ENCODE measurements at places on chromosomes 16 and 17. TPM values are rescaled to one million over a fixed set of nuclear protein-coding genes. Genes with fewer than 3 reads are reported as not detected.

The CACNG3 gene
- polyA plus RNA-seq = not detected

The KRT39 gene
- polyA plus RNA-seq = not detected

The CHST6 gene
- not detected for polyA plus RNA-seq

The RCVRN gene
- polyA plus RNA-seq = 1.1 TPM

The OR4D1 gene
- not detected for polyA plus RNA-seq

The C17orf113 gene
- 5.2 TPM for polyA plus RNA-seq

The ZFPM1 gene
- polyA plus RNA-seq = 0.41 TPM

The CRHR1 gene
- polyA plus RNA-seq = 3.3 TPM

The ELP5 gene
- polyA plus RNA-seq = 82.7 TPM

The LITAFD gene
- not detected for polyA plus RNA-seq
